ENCODE measurements at places on chromosomes 5 and 9. TPM values are rescaled to one million over a fixed set of nuclear protein-coding genes. Genes with fewer than 3 reads are reported as not detected.

The PRSS3 gene
- 14.7 TPM for total RNA-seq

The C9orf40 gene
- total RNA-seq, result 8.4 TPM

The DMRT3 gene
- not detected for total RNA-seq

The PDZD2 gene
- total RNA-seq, result 0.19 TPM

The C5orf58 gene
- not detected for total RNA-seq

The PDE8B gene
- total RNA-seq, result 1.1 TPM

The BNC2 gene
- total RNA-seq, result 4.9 TPM

The PCDHB15 gene
- not detected for total RNA-seq

The OTP gene
- total RNA-seq, result 0.12 TPM

Data from A549 treated with ZK216348 at 1 μM for 4 hours (cell line).